ENCODE measurements at places on chromosomes 16 and 17. TPM values are rescaled to one million over a fixed set of nuclear protein-coding genes. Genes with fewer than 3 reads are reported as not detected.

GRCh38 chr16:52812678-52813556, 239.8 kb downstream of the CHD9NB start:
- DNase-seq, result peak; percentile 88

GRCh38 chr17:77476931-77477805, 336.4 kb downstream of the SEC14L1 start:
- peak; percentile 97 for DNase-seq

GRCh38 chr16:86554599-86554916, 477 bp downstream of the MTHFSD start:
- DNase-seq, result no peak

GRCh38 chr16:53370827-53371226, 63.4 kb upstream of the RBL2 start:
- no peak for DNase-seq

Gene SLC25A10
- 32.0 TPM for polyA plus RNA-seq

Gene FBXO47
- not detected for polyA plus RNA-seq

Gene KDM6B
- 2.6 TPM for polyA plus RNA-seq
